ENCODE measurements at places on chromosomes 5 and 9. TPM values are rescaled to one million over a fixed set of nuclear protein-coding genes. Genes with fewer than 3 reads are reported as not detected.

The C5orf15 gene
- total RNA-seq: 29.7 TPM

The ECSCR gene
- total RNA-seq: 26.7 TPM

The CAVIN4 gene
- total RNA-seq: 0.26 TPM

GRCh38 chr5:103894882-103895281, 332.3 kb upstream of the NUDT12 start:
- no peak for DNase-seq

DNA sequence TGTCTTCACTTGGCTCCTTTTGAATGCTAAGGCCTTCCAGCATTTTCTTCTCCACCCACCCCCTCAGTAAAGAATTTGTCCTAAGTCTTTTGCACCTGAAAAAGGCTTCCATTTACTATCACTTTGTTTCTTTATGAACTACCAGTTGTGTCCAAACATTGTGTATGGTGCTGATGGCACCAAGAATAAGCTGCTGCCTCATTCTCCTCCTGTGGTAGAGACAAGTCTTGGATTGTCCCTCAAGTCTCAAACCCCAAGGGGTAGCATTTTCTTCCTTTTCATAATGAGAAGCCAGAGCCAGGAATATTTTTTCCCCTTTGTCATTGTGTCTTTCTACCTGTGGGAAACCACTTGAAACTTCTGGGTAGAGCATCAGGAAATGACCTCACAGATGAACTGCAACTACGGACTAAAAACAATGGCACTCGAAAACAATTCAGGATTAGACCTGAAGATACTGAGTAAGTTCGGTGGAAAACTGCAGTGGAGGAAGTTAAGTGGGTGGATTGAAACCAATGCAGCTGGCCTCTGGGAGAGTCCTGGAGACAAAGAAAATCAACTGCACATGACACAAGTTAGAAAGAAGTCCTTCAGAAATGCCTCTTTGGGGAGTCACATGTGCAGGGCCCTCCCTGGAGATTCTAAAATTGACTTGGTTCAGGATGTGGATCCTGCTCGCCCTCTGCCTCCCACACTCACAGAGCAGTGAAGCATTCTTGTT, 80.5 kb downstream of the SH3RF2 start:
- no peak for DNase-seq

The ENTREP1 gene
- 3.9 TPM for total RNA-seq

DNA sequence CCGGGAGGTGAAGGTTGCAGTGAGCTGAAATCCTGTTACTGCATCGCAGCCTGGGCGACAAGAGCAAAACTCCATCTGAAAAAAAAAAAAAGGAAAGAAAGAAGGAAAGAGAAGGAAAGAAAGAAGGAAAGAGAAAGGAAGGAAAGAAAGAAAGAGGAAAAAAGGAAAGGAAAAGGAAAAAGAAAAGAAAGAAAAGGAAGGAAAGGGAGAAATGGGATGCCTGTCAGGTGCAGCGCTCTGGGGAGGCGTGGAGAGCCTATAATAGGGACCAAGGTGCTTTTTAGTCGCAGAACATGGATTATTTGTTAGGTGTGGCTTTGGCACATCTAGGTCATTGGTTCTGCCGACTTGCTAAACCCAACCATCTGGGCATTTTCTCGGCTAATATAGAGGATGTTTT, 17.9 kb downstream of the EXOSC2 start:
- no peak for DNase-seq

DNA sequence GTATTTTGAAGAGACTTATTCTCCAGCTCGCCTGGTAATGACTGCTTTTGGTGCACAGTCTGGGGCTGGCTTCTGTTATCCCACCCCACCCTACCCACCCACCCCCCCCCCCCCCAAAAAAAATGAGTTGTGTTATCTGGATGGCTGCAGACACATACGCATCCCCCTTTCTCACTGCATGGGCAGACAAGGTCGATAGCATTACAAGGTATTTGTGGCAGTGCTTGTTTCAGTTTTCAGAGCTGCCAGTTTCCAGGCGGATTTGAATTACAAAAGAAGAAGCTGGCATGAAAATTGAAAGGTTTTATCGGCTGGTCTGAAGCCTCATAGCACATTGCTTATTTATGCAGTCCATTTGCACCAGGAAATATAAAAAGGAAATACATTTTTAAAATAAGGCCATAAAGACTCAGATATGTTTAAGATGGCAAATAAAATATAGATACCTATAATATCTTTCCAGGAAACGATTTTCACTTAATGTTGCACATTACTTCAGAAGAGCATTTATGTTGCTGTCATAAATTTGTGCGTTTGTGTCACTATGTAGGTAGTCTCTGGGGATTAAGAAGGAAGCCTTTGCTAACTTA, 85.1 kb upstream of the GRHPR start:
- no peak for DNase-seq
